ENCODE measurements at places on chromosomes 6 and 20. TPM values are rescaled to one million over a fixed set of nuclear protein-coding genes. Genes with fewer than 3 reads are reported as not detected.

DNA sequence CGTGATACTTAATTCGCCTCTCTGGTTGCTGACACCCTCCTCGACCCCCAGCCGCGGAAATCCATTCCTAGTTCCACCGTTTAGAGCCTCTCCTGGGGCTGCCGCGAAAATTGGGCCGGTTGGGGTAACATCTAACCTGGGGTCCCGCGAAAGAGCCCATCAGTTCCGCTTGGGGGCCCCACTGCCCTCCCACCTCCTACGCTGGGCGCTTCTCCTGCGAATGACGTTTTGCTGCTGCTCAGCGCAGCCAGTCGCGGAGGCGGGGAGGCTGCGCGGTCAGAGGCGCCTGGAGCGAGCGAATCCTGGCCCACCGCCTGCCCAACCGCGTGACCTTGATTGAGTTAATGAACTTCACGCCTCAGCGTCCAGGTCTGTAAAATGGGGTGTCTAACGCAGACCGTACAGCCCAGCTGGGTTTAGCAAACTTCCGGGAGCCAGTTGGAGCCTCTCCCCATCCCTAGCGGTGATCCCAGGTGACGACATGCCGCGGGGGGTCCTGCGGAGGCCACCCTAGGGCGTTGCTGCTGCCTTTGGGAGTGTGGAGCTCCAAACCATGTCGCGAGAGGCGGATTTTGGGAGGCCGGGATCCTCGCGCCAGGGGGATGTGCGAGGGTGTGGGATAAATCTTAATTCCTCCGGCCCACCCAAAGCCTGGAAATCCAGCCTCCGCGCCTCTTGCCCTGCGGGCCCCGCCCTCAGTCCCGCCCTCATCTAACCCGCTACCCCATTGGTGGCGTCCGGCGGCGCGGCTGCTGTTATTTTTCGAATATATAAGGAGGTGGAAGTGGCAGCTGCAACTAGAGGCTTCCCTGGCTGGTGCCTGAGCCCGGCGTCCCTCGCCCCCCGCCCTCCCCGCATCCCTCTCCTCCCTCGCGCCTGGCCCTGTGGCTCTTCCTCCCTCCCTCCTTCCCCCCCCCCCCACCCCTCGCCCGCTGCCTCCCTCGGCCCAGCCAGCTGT lies at the start of gene CDC25B:
CDC25B (plus strand) TSS at position 800 of the 958 bp plus-strand sequence. CDS start 222 bp downstream, outside the sequence.
- DNase-seq = peak; percentile 73

GRCh38 chr6:95087394-95088097 lies 489.8 kb upstream of the MANEA start:
- DNase-seq = peak; percentile 13

BNIP5 gene
- polyA plus RNA-seq = 0.10 TPM

SRMS gene
- 0.24 TPM for polyA plus RNA-seq

SEL1L2 gene
- polyA plus RNA-seq = not detected

DNA sequence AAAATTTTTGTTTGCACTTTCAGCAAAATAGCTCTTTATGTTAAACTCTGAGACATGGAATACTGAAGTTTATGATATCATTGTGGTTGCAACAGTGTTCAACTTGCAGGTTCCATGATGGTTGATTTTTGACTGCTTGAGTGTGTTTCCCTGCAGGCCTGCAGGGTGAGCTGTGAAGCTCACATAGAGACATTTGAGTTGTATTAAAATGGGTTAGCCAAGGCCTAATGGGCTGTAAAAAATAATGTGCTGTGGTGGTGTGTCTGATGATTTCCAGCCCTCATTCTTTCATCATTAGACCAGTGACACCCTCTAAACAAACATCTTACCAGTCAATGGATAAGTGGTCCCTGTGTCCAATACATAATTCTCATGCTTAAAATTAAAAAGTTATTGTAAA lies 321.4 kb downstream of the FARS2 start:
- no peak for DNase-seq

- DNase-seq = no peak
Observed at GRCh38 chr6:140480852-140481251, 1106.4 kb upstream of the CITED2 start.

RNF182 gene
- polyA plus RNA-seq = 3.5 TPM

DNA sequence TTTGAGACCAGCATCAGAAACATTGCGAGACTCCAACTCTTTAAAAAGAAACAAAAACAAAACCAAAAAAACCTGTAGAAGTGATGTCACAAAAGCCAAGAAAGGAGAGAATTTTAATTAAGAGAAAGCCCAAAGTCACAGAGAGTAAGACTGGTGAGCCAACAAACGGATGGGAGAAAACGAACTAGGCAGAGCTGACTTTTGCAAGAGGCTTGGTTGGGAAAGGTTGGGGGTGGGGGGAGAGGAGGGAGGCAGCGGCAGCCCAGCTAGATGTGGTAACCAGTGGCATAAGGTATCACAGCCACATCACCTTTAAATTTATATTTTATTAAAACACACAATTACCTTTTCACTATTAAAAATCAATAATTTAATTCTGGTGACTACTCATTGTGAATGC lies 23.5 kb downstream of the NOL7 start:
- no peak for DNase-seq

GRCh38 chr6:56505512-56506260 lies 137.0 kb downstream of the DST start:
- no peak for DNase-seq

Measured in right renal pelvis (tissue), 4 donors.